ENCODE measurements at places on chromosomes 5 and 9.
A peak's percentile ranks its signal among the peaks of the same experiment; 100 is the strongest.

GRCh38 chr5:5932824-5933223, 445.5 kb downstream of the MED10 start:
- no peak for DNase-seq

DNA sequence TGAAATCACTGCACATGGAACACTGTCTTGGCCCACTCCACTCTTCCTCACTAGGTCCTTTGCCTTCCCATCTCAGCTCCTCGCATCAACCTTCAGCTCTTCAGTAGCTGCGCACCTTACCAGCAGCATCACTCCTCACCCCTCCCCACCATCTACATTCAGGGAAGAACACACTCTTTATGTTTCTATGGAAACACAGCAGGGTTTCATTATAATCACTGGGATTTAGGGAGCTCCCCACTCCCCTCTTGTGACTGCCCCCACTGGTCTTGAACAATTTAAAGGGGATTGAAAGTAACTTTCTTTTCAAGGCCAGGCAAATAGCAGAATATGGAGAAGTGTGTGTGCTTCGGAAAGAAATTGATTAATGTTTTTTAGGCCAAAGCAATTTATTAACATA, 111.2 kb downstream of the INSYN2B start:
- DNase-seq: no peak

DNA sequence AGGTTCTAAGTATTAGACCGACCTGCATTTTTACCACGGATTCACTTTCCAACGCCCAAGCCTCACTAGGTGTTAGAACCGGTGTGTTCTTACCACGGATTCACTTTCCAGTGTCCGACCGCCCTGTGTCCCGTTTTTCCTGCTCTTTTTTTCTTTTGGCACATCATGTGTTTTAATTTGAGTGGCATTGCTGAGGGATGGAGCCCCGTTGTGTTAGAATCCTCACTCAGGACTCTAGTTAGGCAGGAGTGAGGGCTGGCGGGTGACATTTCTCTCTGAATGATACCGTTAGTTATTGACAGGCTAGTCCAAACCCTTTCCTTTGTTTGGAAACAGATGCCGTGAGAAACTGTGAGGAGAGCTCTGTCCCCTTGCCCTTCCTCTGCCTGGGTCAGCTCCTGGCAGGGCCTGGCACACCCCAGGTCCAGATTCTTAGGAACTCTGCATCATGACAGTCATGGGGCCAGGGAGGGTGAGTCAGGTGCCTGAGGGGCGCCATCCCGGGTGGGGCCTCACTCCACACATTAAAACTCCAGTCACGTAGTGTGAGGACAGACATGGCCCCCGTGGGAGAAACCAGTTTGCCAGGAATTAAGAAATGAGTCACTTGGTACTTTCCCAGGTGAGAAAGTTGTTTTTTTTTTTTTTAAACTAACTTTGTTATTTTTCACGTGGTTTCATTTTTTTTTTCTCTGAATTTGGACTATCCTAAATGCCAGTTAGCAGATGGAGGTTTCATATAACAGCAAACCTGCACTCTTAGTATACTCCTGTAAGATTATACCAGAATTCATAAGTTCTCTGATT, 15.8 kb downstream of the EXOC3 start:
- DNase-seq: no peak

DNA sequence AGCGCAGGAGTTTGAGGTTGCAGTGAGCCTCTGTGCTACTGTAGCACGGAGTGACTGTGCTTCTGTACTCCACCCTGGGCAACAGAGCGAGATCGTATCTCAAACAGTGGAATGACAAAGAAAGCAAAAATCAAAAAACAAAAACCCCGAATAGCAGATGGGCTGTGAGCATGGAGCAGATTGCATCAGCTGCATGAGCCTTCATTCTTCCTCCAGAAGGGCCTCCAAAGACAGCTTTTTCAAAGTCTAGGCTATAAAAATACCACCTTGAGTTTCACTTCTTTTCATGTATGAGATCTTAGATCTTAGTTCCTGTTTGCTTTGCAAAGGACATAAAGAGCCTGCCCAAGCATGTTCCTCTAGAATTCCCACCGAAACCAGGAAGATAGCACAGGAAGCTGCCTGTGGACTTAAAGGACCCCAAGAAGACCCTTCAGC, 15.0 kb upstream of the HSPB3 start:
- no peak for DNase-seq

DNA sequence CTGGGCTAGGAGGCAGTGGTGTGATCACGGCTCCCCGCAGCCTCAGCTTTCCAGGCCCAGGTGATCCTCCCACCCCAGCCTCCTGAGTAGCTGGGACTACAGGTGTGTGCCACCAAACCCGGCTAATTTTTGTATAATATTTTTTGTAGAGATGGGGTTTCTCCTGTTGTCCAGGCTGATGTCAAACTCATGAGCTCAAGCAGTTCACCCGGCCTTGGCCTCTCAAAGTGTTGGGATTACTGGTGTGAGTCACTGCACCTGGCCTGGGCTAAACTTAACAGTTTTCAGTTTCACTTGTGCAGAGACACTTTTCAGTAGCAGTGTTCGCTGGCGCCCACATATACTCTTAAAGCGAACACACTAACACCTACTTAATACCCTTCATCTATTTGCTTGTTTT, 205.6 kb upstream of the ZNF608 start:
- no peak for DNase-seq

- no peak for DNase-seq
Measured at GRCh38 chr5:80959768-80960442, at the start of gene RASGRF2. Gene RASGRF2, plus strand, starts transcription at chr5:80960363. Its CDS starts 376 bp downstream, at chr5:80960739.

DNA sequence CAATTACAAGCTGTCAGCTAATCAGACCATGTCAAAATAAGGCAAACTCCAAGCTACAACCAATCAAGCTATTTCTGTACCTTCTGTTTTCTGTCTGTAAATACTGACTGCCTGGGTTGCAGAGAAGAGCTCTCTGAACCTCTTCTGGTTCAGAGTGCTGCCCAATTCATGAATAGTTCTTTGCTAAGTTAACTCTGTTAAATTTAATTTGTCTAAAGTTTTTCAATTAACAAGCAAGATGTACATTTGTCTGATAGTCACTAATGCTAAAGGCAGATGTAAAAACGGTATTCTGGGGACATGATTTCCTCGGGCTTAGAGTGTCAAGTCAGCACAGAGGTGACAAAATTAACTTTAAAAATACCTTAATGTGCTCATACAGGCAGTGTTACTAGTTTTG, 408.3 kb upstream of the CLINT1 start:
- no peak for DNase-seq

DNA sequence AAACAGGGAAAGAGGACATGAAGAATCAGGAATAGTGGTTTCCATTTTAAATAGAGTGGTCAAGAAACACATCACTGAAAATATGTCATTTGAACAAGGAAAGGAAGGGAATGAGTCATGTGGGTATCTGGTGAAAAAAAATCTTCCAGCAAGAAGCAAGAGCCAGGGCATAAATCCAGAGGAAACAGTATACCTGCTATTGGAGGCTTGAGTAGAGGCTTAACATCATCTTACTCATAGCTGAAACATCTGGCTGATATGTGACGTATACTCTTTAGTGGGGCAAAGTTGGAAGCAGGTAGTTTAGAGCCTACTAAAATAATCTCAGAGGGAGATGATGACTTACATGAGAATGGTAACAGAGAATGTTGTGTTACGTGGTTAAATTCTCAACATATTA, 517.2 kb downstream of the CAAP1 start:
- no peak for DNase-seq

- no peak for DNase-seq
Measured at GRCh38 chr9:136723362-136723976, 11.1 kb downstream of the DIPK1B start.

GRCh38 chr5:33160871-33161270, 279.9 kb upstream of the TARS1 start:
- DNase-seq: no peak

GRCh38 chr5:72126796-72127195, 19.5 kb downstream of the MAP1B start:
- DNase-seq: peak; percentile 63

DNA sequence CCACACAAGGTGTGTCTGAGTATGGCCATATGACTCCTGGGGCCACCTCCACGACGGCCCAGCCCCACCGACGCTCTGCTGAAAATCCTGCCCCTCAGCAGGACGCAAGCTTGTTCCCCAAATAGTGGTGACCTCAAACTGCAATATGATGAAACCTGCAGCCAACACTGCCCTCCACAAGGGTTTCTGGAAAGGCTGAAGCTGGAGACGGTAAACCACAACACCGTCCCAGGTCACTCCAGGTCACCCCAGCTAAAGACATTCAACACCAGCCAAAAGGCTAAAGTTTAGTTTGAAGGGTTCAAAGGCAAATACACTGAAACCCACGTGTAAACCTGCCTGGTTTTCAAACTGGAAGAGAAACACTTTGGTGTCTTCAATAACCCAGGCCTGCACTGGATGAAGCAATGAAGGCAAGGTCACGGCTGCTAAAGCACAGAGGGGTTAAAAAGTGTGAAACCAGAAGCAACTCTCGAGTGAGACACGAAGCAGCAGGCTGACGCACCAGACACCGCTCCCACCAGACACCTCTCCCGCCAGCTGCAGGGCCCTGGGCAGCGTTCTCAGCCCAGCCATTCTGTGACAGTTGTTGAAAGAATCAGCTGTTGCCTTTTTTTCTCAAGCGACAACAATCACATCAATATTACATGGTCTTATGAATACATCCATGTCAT, 1.8 kb upstream of the LHX3 start:
- DNase-seq: no peak
